ENCODE measurements at places on chromosomes 5 and 9. TPM values are rescaled to one million over a fixed set of nuclear protein-coding genes. Genes with fewer than 3 reads are reported as not detected.
A peak's percentile ranks its signal among the peaks of the same experiment; 100 is the strongest.

DNA sequence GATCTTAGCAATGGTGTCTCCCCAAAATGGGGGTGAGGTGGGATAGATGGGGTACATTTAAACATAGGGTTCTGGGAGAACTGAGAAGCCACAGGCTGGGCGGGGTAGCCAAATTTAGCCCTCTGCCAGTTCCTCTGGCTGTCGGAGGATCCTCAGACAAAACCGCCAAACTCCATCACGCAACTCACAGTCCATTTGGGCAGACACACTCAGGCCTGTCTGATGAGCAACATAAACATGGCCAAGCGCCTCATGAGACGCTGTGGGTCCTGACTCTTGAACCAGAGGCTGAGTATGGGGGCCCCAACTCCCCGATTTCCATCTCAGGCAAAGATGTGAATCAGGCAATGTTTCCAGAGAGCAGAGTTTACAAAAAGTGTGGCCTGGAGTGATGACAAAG, 162.3 kb downstream of the FGF18 start:
- no peak for DNase-seq

DNA sequence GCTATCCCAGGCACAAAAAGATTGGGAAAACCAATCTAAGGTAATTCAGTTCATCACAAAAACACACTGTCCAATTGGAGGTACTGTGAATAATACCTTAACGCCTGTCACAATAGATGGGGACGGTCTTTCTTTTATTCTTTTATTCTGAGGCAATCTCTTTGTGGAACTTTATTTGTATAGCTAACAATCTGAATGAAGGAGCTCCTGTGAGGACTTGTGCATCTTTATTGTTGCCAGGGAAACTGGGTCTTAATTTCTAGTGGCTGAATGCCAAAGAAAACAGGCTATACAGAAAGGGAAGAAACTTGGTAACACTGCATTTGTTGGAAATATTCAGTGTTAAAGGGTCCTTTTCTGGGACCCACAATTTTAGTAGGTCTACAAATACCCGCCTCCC, 546.9 kb upstream of the C9orf72 start:
- DNase-seq, result no peak

DNA sequence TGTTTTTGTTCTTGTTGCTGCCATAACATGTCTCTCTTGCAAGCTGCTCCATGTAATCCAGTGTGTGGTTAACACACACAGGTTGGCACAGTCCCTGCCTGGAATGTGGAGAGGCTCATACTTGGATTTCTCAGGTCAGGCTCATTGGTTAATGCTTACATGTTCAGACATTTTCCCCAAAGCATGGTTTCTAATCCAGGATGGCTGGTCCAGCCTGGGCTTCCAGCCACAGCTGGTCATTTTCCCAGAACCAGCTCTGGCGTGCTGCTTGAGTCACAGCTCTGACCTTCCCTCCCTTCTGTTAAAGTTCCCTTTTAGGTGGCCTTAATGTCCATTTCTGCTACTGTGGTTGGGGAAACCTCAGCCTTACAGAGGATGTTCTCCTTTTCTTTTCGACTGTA, 294.3 kb downstream of the TAF11L14 start:
- no peak for DNase-seq

GRCh38 chr5:119360905-119361593, 5.2 kb downstream of the TNFAIP8 start:
- no peak for DNase-seq

DNA sequence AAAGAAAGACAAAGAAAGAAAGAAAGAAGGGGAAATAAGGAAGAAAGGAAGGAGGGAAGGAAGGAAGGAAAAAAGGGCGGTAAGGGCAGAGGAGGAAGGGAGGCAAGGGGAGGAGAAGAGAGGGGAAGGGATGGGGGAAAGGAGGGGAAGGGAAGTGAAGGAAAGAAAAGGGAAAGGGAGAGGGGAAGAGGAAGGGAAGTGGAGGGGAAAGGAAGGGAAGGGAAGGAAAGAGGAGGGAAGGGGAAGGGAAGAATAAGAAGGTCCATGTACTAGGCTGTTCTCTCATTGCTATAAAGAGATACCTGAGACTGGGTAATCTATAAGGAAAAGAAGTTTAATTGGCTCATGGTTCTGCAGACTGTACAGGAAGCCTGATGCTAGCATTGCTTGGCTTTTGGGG, 217.1 kb downstream of the ENC1 start:
- no peak for DNase-seq

GRCh38 chr9:76419782-76420380, 25.7 kb upstream of the RFK start:
- DNase-seq, result no peak

GRCh38 chr5:140591747-140592372, 27.2 kb downstream of the SLC35A4 start:
- DNase-seq, result no peak

GRCh38 chr9:107832871-107833270, 343.3 kb upstream of the KLF4 start:
- DNase-seq, result no peak

DNA sequence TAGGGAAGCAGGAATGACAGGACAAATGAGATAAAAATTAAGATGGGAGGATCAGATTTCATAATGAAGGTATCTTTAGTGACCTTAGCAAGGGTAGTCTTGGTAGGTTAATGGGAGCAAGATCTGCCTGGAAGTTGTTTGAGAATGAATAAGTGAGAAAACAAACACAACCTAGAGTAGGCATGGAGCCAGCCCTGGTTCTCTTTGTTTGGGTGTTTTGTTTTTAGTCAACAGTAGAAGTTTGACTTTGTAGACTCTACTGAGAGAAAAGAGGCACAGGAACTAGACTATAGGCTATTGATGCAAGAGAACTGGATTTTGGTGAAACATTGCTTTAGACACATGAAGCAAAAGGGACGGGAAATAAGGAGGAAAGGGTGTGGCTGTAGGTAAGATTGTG, 40.3 kb downstream of the KCNN2 start:
- DNase-seq, result no peak

DNA sequence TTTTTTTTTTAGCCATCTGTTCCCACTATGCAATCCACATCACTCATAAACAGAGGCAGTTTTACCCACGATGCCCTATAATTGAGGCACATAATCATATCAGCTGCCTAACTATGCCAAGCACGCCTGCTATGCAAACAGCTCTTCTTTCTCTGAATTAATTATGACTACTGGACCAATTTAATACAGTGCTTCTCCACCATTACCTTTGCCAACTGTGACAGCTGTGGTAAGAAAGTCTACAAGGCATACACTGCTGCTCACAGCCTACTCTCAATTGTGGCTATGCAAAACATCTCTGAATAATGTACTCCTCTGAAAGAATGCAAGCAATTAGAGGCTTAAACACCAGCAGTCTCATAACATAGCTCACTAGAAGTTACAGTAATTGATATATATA, 97.1 kb downstream of the DTWD2 start:
- no peak for DNase-seq

GRCh38 chr5:63685454-63685853, 276.8 kb downstream of the HTR1A start:
- no peak for DNase-seq

- peak; percentile 73 for DNase-seq
These were observed 90.0 kb downstream of the PRRT1B start for GRCh38 chr9:131635285-131635684.

- no peak for DNase-seq
These were observed 57.6 kb upstream of the RASA1 start for GRCh38 chr5:87210076-87210475.

DNA sequence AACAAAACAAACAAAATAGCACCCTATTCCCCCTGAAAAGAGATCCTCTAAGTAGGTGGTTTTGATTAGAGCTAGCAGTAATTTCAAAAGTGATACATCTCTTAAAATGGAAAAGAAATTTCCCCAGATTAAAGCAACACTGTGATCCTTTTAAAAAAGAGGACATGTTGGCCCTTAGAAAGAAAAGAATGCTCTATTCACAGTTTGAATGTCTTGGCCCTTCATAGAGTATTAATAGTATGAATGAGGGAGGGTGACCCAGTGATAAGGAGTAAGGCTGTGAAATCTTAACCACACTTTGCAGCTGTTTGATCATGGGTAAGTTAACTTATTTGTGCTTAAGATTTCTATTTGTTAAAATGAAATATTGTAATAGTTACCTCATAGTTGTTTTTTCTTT, 467.7 kb upstream of the MEF2C start:
- no peak for DNase-seq

DNA sequence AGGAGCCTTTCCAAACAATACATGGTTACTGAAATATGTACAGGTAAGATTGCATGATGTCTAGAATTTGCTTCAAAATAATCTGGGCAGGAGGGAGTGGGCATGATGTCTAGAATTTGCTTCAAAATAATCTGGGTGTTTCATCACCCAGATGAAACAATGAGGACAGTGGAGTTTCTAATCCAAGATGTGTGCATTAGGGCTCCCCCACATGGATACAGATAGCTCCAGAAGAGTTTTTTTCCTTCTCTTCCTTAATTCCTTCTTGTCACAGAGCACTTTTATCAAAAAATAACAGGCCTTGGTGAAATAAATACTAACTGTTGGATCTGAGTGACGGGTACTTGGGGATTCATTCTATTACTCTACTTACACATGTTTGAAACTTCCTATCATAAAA, 14.9 kb downstream of the ATOX1 start:
- no peak for DNase-seq

GRCh38 chr9:133494636-133495326, 15.9 kb upstream of the SLC2A6 start:
- no peak for DNase-seq

- DNase-seq, result no peak
These were observed 116.9 kb downstream of the ARRDC3 start for GRCh38 chr5:91266184-91266705.

DNA sequence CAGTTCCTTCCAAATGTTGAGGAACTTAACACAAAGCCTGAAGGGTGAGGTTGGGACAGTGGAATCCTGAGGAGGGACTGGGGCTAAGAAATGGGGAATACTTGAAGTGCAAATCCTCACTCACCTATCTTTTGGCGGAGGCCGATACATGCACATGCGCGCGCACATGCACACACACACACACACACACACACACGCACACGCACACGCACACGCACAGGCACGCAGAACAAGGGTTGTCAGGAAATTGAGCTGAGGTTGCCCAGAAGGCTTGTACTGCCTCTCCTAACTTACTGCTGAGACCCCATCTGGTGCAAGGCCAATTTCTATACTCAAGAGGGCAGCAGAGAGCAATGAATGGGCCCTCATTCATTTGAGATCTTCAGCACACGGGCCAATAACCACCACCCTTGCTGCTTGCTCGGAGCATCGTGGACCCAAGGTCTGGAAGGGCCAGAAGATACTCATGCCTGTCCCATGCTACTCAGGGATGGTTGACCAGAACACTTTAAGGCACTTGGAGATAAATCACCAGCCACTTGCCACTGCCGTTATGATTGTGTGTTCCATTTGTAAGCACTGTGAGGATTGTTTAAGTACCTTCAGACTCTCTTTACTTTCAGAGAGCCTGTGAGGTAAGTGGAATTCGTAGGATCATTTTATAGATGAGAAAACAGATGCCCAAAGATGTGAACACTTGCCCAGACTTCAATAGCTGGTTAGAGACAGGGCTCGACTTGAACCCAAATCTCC, 21.5 kb downstream of the BTF3 start:
- peak; percentile 62 for DNase-seq

DNA sequence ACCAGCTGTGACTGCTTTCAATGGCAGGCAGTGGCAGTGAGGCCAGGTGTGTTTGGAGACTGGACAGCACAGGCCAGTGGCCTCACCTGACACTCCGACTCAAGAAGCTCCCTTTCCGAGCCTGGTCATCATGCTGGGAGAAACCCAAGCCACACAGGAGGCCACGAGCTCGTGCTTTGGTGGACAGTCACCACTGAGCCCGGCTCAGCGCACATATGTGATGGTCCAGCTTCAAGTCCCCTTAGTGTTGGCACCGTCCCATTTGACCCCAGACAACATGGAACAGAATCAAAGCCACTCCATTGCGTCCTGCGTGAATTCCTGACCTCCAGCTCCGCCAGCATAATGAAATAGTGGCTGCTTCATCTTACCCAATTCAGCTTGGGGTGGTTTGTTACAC, 64.0 kb upstream of the PPP1R26 start:
- DNase-seq, result no peak

GRCh38 chr5:80229902-80230255, 26.0 kb downstream of the SERINC5 start:
- no peak for DNase-seq

DNA sequence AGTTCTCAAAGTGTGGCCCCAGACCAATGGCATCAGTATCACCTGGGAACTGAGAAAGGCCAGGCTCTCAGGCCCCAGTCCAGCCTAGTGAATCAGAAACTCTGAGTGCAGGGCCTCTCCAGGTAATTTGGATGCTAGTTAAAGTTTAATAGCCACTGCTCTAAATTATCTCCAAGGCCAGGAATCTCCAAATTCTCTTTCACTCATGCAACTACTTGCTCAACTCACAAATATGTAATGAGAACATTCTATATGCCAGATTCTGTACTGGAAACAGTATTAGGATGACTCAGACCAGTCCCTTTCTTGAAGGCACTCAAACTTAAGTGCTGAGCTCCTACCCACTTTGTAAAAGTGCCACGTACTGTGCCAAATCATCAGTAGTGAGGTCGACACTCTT, 84.6 kb downstream of the PAPPA start:
- DNase-seq, result no peak

DNA sequence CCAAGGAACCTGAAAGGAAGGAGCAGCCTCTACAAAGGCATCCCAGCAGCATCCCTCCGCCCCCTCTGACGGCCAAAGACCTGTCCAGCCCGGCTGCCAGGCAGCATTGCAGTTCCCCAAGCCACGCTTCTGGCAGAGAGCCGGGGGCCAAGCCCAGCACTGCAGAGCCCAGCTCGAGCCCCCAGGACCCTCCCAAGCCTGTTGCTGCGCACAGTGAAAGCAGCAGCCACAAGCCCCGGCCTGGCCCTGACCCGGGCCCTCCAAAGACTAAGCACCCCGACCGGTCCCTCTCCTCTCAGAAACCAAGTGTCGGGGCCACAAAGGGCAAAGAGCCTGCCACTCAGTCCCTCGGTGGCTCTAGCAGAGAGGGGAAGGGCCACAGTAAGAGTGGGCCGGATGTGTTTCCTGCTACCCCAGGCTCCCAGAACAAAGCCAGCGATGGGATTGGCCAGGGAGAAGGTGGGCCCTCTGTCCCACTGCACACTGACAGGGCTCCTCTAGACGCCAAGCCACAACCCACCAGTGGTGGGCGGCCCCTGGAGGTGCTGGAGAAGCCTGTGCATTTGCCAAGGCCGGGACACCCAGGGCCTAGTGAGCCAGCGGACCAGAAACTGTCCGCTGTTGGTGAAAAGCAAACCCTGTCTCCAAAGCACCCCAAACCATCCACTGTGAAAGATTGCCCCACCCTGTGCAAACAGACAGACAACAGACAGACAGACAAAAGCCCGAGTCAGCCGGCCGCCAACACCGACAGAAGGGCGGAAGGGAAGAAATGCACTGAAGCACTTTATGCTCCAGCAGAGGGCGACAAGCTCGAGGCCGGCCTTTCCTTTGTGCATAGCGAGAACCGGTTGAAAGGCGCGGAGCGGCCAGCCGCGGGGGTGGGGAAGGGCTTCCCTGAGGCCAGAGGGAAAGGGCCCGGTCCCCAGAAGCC, 30.8 kb downstream of the CD180 start:
- DNase-seq, result peak; percentile 71

The PCDHGA2 gene
- 12.7 TPM for total RNA-seq

The PCDHA4 gene
- total RNA-seq, result 0.80 TPM

The GDNF gene
- total RNA-seq, result 3.9 TPM

The SVEP1 gene
- total RNA-seq, result 19.0 TPM

The ANKDD1B gene
- not detected for total RNA-seq

The FGF18 gene
- total RNA-seq, result 0.38 TPM

The PSD2 gene
- not detected for total RNA-seq

The NEURL1B gene
- 75.1 TPM for total RNA-seq

The IGFBPL1 gene
- not detected for total RNA-seq
